Peyer's patch (tissue), 4 donors: ENCODE measurements at places on chromosomes 1 and 21. TPM values are rescaled to one million over a fixed set of nuclear protein-coding genes. Genes with fewer than 3 reads are reported as not detected.

GRCh38 chr1:217425422-217425821, 205.5 kb downstream of the GPATCH2 start:
- DNase-seq: no peak

DNA sequence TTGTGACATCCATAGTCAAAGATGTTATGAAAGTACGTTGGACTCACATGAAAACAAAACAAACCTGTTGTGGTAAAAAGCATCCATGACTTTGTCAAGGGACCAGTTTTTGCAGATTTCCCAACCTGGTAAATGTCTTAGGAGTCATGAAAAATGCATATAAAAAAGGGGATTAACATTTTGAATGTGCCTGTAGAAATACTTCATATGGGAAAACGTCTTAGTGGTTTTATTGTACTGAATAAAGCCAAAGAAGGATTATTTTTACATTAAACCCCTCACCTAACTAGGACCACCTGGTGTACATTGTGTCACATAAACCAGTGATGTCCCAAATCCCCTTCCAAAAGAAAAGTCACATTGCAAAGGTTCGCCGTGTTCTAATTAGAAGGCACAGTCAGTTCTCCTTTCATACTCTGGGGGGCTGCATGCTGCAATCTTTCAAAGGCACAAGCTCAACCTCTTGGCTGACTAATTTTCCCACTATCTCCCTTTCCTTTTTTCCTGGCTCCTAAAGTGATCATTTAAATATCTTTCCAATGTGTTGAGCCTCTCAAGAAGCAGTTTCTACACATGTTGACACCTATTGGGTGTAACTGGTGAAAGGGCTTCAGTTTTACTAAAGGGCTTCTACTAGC, 119.8 kb upstream of the SPAG17 start:
- no peak for DNase-seq

DNA sequence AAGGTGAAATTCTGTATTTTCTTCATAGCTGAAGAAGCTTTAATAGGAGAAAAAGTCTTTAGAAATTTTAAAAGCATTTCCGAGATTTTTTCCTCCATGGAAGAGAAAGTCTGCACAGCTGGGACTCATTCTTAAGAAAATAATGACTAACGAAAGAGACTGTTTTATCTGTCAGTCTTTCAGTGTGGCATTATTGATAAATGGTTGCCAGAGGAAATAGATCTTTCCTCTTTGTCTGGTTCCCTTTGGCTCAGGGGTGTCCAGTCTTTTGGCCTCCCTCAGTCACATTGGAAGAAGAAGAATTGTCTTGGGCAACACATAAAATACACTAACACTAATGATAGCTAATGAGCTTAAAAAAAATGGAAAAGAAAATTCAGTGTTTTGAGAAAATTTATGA, 49.9 kb downstream of the KDM1A start:
- DNase-seq: no peak

DNA sequence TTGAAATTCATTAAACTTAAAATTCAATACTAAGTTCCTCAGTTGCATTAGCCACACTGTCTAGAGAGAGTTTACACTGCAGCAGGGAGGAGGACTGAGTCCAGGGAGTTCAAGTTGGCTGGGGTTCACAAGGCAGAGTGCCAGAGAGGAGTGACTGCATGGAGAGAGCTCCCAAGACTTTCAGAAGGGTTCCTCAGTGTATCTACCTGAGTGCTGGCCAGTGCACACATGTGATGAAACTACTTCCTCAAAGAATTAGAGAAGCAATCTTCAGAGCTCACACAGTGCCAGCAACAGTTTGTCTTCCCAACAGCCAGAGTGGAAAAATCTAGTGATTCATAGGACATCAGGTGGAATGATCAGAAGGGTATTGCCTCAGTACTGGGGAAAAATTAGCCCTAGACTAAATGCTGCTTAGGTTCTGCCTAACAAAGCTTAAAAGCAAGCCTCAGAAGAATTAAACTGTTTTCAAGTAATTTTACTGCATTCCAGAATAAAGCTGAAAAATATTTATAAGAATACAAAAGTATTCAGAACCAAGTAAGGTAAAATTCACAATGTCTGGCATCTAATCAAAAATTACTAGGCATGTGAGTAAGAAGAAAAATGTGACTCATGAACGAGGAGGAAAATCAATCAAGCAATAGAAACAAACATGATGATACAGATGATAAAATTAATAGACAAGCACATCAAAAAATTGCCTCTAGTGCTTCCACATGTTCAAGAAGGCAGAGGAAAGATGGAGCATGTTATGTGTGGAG, 10.4 kb upstream of the WNT3A start:
- DNase-seq: no peak

GRCh38 chr1:167630568-167631385, 745 bp downstream of the RCSD1 start:
- peak; percentile 62 for DNase-seq

Gene KCNH1
- total RNA-seq: 0.53 TPM

- no peak for DNase-seq
Observed at GRCh38 chr1:22975694-22976093, 3.0 kb upstream of the LACTBL1 start.

Gene CD101
- total RNA-seq: 4.1 TPM

DNA sequence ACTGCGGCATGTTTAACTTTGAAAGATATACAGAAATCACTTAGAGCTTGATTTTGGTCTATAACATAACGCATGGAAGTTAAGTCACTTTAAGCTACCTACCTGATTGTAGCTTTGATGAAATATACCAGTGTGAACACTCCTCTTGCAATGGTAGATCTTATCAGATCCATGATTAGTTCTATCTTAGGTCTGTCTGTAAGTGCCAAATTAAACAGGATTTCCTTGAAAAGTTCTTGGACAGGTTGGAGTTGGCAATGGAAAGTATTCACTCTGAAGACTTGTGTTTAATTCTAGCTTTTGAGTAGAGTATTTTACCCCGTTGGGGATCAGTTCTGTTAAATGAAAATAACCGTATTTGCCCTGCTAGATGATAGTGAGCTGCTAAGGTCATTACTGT, 4.1 kb upstream of the ADGRL4 start:
- no peak for DNase-seq
